Gastroesophageal sphincter (tissue), 4 donors: ENCODE measurements at places on chromosomes 16 and 17. TPM values are rescaled to one million over a fixed set of nuclear protein-coding genes. Genes with fewer than 3 reads are reported as not detected.

GRCh38 chr17:17042851-17043460 is 699 bp downstream of the MPRIP start:
- ATAC-seq: no peak

- ATAC-seq: no peak
Observed at GRCh38 chr17:50831471-50831928, 3.9 kb upstream of the WFIKKN2 start.

Gene MINK1
- total RNA-seq: 48.2 TPM

DNA sequence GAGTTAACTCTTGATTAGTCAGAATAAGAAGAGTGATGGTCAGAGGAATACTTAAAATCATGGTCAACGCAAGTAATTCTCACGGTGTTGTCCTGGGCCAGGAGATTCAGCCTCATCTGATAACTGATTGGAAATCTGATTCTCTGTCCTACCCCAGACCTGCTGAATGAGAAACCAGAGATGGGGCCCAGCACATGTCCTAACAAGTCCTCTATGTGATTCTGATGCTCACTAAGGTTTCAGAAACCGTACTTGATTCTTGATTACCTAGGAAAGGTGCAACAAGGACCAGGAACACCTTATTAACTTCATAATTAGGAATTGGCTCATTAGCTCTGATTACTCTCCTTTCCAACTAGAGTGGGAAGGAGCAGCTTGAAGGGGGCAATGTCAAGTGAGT is 44.5 kb downstream of the ANKFY1 start:
- ATAC-seq: no peak

- ATAC-seq: no peak
Observed at GRCh38 chr16:52141871-52142270, 405.1 kb downstream of the TOX3 start.

Gene TAC4
- not detected for total RNA-seq

DNA sequence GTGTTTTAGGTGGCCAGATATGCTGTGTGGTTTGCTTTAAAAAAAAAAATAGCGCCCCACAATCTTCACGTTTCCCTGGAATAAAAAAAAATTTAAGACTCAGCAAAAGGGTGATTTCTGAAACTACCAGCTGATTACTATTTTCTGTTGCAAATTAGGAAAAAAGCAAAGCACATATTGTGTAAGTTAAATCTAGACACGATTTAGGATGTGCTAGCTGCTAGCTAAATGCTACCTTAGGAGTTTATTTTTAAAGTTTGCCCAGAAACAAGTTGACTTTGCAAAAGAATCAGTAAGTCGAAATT is 944 bp upstream of the MARF1 start:
- ATAC-seq: no peak

GRCh38 chr16:50717091-50717490 is 23.7 kb downstream of the NOD2 start:
- ATAC-seq: no peak

DNA sequence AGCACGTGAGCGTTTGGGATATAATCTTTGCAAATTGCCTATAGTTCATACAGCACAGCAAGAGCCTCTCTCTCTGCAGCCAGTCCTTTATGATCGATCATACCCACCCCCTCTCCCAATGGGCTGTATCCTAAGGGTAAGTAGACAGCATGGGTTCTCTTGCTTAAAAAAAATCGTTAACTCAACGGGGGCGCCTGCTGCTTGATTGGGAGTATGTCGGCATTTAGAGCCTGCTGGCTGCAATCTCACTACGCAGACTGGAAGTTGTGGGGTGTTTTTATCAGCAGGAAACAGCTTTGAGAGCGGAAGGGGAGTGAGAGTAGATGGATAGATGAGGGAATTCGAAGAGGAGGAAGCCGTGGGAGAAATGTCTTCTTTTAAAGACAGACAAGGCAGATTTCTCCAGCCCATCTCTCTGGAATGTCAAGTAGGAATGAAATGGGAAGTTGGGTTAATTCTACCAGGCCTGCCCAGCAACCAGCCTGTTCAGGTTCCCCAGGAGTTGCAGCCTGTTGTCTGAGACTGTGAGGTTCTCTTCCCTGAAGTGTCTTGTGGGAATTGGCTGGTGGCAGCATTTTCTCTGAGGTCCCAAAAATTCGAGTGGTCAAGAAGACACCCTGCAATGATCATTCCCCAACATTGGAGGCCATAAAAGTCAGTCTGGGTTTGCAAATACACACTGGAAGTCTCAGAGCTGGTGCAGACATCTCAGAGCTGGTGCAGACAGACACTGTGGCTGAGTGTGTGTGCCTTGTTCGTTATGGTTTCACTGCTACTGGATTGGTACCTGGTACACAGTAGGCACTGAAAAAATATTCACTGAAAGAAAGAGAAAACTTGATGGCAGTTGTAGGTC is 65.6 kb downstream of the PRKCB start:
- no peak for ATAC-seq

DNA sequence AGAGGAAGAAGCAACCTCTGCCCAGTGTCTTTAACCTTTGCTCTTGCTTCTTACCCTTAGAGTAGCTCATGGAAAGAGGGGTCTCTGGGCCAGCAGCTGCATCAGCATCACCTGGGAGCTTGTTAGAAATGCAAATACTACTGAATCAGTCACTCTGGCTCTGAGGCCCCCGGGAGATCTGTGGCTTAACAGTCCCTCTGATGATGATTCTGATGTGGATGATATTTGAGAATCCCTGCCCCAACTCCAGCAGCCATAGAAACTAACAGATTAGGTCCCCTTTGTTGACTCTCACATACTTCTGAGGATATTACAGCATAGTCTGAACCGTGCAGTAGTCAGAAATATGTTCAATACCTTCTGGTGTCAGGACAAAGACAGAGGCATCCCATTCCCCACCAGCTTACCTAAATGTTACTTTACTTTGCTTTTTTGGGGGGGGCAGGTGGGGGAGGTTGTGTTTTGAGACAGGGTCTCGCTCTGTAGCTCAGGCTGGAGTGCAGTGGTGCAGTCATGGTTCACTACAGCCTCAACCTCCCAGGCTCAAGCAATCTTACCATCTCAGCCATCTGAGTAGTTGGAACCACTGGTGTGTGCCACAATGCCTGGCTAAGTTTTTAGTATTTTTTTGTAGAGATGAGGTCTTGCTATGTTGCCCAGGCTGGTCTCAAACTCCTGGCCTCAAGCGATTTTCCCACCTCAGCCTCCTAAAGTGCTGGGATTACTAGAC is 220.1 kb downstream of the CCDC182 start:
- ATAC-seq: no peak

Gene TERB1
- total RNA-seq: not detected

DNA sequence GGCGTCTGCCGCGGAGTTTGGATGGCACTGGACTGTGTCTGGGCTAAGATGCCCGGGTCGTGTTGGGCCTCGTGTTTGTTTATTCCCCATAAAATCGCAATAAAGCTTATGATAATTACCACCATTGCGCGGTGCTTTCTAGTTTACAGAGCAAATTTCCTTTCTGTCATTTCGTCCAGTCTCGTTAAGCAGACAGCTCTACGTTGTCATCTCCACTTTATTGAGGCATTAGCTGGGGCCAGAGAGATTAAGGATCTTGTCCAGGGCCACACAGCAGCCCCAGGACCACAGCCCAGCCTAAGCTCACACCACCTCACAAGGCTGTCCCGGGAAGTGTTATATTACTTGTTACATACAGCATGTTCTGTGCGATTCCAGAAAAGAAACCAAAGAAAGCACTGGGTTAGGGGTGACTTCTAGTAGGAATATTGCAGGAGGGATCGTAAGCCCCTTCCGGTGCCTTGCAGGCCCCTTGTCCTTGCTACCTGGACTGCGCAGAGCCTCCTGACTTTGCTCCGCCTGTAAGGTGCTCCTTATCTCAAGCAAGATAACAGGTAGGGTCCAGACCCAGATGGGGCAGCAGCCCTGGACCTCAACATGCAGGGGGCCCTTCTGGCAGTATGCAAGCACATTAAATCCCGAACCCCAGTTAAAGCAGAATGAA is 6.3 kb downstream of the NOS2 start:
- no peak for ATAC-seq

DNA sequence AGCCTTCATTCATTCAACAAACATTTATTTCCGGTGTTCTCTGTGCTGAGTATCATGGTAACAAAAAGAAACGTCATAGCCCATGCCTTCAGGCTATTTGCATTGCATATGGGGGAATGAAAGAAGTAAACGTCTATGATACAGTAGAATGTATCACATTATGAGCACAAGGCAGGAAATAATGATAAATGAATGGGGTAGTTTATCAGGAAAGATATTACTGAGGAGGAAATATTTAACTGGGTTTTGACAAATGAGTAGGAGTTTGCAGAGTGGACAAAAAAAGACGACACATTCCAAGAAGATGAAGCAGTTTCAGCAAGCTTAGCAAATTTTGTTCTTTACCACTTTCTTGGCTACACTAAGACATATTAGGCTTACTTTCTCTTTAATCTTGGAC is 1.3 kb upstream of the KRTAP4-7 start:
- no peak for ATAC-seq

- peak; percentile 13 for ATAC-seq
Observed at GRCh38 chr16:66408163-66409048, 18.7 kb upstream of the BEAN1 start.

Gene IRX6
- not detected for total RNA-seq

GRCh38 chr16:21599122-21600030 is at the start of gene METTL9:
TSS of gene METTL9 (plus strand) at chr16:21599577. CDS start at chr16:21599734, 157 bp downstream.
- peak; percentile 99 for ATAC-seq

Gene ATP2A1
- total RNA-seq: not detected

DNA sequence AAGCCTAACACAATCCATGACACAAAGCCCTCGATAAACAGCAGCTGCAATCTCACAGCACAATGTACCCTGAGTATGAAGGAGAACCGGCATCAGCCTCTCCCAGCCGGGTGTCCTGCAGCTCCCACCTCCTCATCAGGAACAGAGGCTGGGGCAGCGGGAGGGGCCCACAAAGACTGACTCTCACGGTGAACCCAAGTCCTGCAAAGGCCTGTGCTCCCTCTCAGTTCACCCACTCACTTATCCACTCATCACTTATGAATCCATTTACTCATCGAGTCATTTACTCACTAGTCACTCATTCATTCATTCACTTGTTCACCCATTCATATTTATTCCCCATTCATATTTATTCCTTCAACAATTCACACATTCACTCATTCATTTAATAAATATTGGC is 11.6 kb downstream of the ZNF423 start:
- ATAC-seq: no peak

GRCh38 chr17:17141279-17141678 is 64.9 kb downstream of the PLD6 start:
- no peak for ATAC-seq

DNA sequence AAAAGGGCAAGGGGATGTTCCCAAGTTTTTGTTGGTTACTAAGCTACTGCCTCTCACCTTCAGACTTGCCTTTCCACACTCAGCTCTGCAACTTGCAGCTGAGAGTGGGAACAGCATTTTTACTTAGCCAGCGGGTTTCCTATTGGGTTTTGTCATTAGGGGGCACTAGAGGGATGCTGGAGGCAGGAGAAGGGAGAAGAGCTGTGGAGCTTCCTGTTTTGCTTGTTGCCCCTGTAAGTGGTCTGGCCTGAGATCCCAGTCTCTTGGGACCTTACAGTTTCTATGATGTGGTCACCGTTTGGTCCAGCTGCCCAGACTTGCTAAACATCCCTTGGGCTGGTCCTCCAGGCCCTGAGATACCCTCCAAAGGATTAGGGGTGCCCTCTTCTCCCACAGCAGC is 209.6 kb upstream of the NLRP1 start:
- no peak for ATAC-seq

DNA sequence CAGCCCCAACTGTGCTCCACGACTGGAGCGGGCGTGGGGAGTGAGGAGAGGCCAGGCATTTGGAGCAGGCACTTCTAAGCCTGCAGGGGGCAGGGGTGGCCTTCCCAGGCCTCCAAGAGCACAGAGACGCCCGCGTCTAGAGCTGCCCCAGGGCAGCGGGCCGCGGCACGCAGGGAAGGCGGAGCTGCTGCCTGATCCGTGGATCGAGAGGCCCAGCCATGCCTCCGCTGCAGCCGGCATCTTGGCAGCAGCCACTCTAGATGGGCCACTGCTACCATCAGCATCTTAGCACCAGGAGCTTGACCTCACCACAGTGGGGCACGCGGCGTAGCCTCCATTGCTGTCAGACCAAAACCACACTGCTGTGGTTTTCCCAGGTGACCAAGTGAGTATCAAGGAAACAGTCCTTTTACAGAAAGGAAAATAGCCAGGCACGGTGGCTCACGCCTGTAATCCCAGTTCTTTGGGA is 20.4 kb upstream of the WDR45B start:
- peak; percentile 87 for ATAC-seq

GRCh38 chr16:5837007-5837670 is 739.5 kb upstream of the EEF2KMT start:
- ATAC-seq: no peak

DNA sequence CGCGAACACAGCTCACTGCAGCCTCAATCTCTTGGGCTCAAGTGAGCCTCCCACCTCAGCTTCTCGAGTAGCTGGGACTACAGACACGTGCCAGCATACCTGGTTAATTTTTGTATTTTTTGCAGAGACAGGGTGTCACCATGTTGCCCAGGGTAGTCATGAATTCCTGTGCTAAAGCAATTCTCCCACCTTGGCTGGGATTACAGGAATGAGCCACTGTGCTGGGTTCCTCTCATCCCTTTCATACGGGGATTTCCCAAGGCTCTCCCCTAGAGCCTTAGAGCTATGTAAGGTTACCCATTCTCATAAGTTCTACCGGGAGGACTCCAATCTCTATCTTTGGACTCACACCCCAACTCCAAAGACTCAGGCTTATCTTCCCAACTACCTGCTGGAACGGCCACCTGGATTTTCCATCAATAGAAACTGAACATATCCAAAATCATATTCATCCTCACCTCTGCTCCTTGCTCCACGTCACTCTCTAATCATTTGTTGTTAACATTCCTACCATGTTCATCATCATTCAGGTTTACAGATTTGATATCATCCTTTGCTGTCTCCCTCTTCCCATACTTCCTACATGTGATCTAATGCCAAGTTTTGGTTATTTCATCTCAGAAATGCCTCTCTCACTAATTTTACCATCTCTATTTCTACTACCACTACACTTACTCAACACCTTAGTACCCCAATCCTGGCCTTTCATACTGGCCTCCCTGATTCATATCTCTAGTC is 92.5 kb downstream of the NCOR1 start:
- ATAC-seq: no peak

DNA sequence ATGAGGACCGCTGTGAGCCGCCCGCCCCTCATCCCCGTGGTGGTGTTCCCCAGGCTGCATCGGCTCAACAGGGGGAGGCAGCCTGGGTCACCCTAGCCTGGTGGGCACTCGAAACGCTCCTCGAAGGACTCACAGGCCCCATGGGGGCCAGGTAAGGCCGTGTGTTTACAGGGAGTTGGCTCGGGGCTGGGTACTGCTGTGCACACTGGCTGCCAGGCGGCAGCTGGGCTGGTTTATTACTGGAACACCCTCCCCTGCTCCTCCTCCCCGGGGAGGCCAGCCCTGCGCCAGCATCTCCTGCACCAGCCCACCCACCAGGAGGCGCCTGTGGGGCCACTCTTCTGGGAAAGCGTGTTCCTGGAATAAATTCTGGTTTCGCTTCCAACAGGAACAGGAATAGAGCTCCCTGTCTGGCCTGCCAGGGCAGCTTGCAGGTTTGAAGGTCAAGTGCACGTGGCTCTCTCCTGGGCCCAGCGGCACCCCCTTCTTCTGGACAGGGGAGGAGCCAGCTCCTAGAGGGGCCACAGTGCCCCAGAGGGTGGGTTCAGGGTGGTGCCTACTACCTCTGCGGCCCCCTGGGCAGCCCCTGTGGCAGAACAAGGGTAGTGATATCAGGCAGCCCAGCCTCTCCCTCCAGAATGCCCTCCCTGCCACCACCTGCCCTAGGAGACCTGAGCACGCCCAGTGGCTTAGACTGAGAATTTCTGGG is 11.3 kb downstream of the MCRIP1 start:
- peak; percentile 91 for ATAC-seq

Gene CLEC18C
- total RNA-seq: not detected
